Sigmoid colon (tissue), 7 donors: ENCODE measurements at places on chromosomes 16 and 17. TPM values are rescaled to one million over a fixed set of nuclear protein-coding genes. Genes with fewer than 3 reads are reported as not detected.

DNA sequence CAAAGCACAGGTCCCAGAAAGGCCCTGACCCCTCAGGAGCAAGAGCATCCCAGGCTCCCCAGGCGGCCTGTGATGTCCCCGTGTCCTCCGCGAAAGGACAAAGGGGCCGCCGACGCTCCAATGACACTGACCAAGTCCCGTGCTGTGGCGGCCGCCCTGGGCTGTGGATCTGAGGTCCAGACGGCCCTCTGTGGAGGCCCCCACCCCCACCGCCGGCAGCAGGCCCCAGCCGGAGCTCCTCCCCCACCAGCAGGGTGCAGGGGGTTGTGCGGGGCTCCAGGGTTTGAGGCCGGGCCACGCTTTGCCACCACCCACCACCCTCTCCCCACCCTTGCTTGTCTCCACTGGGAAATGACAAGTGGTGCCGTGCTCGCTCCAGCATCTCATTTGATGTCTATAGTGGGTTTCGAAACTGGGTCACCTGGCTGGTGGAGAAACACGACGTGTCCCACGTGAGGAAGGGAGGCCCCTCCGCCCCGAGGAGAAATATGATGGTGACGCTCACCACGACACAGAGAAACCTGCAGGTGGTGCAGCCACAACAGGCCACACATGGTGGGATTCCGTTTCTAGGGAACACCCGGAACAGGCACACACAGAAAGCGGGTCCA is 31.2 kb upstream of the ZNF469 start:
- DNase-seq, result peak; percentile 50

CCL7 gene
- total RNA-seq, result not detected

DNA sequence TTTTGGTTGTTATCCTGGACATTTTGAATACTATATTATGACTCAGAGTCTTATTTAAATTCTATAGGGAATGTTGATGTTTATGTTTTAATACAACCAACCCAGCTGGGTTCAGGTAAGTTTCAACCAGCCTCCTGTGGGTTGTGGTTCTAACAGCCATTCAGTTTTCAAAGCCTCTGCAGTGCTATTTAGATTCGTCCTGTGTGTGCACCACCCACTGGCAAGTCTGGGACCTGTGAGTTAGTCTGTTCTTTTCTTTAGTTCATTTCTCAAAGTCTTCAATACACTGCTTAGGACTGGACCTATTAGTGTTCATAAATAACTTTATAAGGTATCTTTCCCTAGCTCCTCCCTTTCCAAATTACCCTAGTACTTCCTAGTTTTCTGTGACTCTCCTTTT is 170.6 kb downstream of the TMEM132E start:
- peak; percentile 6 for DNase-seq

DNA sequence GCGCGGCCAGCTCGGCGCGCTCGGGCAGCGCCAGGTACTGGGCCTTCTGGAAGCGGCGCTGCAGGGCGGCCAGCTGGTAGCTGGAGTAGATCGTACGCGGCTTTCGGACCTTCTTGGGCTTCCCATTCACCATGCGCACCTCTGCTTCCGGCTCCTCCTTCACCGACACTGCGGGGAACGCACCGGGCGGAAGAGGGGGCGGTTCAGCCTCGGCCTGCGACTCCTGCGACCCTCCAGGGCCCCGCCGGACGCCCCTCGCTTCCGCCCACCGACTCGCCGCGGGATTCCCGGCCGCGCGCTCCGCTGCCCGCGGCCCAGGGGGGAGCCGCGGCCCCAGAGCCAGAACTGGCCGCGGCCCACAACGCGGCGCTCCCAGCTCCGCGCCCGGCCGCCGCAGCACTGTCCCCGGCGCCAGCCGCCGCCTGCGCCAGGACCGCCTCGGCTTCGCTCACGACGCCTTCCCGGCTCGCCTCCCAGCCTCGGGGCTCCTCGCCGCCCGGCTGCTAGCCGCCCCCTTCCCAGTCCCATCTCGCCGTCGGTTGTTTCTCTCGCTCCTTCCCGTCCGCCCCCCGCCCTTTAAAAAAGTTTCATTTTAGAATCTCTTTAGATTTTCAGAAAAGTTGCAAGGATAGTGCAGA is 1.5 kb downstream of the DLX3 start:
- DNase-seq, result no peak

GRCh38 chr17:36931697-36932382 is 5.4 kb upstream of the LHX1 start:
- no peak for DNase-seq

PMFBP1 gene
- 0.71 TPM for total RNA-seq

SDR42E2 gene
- total RNA-seq, result not detected

GRCh38 chr16:75248536-75249380 is 2.7 kb downstream of the BCAR1 start:
- DNase-seq, result no peak

GRCh38 chr17:33330877-33331276 is 37.8 kb upstream of the ASIC2 start:
- no peak for DNase-seq

DNA sequence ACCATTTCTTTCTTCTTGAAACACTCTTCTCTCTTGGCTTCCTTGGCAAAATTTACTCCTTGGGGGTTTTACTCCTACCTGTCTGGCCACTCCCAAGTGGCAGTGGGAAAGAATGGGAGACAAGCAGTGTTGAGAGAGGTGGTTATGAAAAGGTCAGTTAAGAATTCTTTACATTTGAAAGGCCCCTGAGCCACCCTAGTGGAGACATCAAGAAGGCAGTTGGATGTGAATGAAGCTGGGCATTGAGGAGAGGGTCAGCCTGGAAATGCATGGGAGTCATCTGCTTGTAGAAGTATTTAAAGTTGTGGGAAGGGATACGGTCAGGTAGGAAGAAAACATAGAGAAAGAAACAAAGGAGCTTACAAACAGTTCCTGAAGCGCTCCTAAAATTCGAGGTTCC is 42.3 kb upstream of the CCNF start:
- DNase-seq, result no peak

GRCh38 chr17:39867084-39867879 is 720 bp upstream of the ZPBP2 start:
- no peak for DNase-seq

DNA sequence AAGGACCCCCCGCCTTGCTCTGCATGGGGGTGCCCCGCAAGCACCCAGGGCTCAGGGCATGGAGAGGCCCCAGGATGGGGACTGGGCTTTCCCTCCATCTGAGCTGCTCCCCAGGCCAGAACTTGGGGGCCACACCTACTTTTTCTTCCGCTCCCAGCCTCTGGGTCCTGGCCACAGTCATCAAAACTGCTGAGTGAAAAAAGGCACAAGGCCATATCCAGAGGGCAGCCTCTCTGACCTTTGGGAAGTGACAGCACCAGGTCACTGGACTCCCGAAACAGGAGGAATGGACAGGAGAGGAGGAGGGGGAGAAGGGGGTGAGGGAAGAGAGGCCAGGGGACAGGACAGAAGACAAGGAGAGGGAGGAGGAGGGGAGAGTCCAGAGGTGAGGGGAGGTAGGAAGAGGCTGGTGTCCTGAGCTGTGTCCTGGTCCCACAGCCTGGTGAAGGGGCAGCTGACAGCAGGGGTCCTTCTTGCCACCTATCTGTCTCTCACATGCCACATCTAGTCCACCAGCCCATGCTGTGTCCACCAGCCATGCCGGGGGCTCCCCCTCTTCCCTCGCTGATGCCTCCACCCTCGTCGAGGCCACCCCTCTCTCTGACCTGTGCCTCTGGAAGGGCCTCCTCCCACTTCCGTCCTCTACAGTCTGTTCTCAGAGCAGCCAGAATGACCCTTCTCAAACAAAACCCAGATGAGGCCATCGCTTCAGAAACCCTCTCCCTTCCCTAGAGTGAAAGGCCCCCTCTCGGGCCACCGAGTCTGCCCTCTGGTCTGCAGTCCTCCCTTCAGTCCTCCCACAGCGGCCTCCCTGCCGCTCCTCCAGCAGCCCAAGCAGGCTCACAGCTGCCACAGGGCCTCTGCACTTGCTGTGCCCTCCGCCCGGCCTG is 73.9 kb upstream of the TOB1 start:
- DNase-seq, result peak; percentile 56

ERCC4 gene
- total RNA-seq, result 7.7 TPM

GRCh38 chr17:7392696-7393612 is 1.4 kb downstream of the PLSCR3 start:
- no peak for DNase-seq

DNA sequence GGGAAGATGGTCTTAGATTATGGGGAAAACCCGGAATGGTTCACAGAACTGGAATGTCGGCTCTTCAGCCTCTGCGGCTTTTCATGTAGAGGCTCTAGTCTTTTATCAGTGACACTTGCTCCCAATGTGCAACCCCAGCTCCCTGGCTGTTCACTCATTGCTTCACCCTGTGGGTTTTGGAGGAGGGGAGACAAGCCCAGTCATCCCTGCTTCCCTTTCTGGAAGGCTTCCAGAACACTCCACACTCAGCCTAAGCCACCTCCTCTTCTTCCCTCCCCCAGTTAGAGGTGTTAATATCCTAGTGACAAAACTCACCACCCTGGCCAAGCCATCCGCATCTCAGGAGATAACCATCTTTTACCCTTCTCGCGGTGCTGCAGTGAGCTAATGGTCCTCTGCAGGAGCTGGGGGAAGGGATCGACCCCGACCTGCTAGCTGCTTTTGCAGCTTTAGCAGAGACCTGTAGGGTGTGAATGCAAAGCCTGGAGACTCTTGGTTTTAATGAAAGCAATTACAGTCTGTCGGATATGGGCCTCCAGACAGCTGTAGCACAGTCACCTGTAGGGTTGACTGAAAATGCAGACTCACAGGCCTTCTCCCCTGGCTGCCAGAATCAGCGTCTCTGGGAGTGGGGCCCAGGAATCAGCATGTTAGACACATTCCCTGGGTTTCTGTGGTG is 24.3 kb upstream of the LASP1NB start:
- no peak for DNase-seq

GRCh38 chr16:50666658-50667496 is 14.2 kb downstream of the SNX20 start:
- DNase-seq, result no peak

DNA sequence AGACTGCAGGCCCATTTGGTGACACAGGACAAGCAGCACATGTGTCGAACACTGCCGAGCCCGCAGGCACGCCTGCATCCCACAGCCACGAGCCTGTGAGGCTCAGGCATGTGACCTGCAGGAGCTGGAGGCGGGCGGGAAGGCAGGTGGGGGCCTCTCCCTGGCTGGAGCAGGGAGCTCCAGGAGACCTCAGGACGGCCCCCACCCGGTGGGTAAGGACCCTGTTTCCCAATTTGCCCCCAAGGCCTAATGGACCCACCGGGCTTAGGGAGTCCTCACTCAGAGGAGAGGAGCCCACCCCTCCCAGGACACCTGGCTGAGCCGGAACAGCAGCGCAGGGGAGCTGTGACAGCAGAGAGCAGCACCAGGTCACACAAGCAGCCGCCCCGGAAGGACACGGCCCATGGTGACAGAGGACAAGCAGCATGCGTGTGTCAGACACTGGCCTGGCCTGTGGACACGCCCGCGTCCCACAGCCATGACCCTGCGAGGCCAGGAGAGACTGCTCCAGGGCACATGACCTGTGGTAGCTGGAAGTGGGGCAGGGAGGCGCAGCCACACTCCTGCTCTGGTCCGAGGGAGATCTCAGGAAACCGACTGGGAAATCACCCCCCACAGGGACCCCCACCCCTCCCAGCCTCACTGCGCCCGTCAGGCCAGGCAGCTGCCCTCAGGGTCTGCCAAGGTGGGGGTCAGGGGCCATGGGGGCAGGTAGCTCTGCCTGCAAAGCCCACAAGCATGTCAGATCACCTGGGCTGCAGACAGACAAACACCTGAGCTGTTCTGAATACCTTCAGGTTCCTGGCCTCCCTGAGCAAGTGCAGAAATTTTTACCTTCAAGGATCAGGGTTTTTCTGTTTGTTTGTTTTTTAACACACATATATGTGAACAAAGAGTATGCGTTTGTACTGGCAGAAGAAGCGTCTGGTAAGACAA is 2.4 kb downstream of the SPSB3 start:
- no peak for DNase-seq

- DNase-seq, result no peak
These were observed 846 bp downstream of the CPNE7 start for GRCh38 chr16:89576153-89577054.

- no peak for DNase-seq
These were observed 21.1 kb downstream of the NPTX1 start for GRCh38 chr17:80455336-80455710.

GRCh38 chr17:82243648-82244412 is 15.0 kb downstream of the SLC16A3 start:
- DNase-seq, result peak; percentile 53

- no peak for DNase-seq
These were observed 885.8 kb downstream of the KCNJ2 start for GRCh38 chr17:71055128-71055527.

AMFR gene
- 160 TPM for total RNA-seq

- no peak for DNase-seq
These were observed 14.7 kb downstream of the MPP2 start for GRCh38 chr17:43892647-43892952.

STAT5B gene
- total RNA-seq, result 93.5 TPM

DYNLRB2 gene
- not detected for total RNA-seq

GRCh38 chr16:15983898-15984297 is 34.5 kb downstream of the ABCC1 start:
- no peak for DNase-seq

VEZF1 gene
- 108 TPM for total RNA-seq

SPNS3 gene
- not detected for total RNA-seq

DNA sequence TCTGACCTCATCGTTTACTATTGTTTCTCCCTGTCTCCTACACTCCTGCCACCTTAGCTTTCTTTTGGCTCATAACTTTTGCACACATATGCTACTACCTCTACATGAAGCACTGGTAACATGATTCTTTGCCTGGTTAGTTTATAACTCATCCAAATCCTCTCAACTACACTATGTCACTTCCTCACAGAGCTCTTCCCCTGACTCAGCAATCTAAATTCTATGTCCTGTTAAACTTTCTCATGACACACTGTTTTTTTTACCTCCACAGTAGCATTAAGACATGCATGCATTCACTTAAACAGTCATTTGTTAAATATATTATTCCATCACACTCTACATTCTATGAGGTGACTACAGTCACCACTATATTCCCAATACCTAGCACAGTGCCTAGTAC is 19.7 kb downstream of the APPBP2 start:
- no peak for DNase-seq

DNA sequence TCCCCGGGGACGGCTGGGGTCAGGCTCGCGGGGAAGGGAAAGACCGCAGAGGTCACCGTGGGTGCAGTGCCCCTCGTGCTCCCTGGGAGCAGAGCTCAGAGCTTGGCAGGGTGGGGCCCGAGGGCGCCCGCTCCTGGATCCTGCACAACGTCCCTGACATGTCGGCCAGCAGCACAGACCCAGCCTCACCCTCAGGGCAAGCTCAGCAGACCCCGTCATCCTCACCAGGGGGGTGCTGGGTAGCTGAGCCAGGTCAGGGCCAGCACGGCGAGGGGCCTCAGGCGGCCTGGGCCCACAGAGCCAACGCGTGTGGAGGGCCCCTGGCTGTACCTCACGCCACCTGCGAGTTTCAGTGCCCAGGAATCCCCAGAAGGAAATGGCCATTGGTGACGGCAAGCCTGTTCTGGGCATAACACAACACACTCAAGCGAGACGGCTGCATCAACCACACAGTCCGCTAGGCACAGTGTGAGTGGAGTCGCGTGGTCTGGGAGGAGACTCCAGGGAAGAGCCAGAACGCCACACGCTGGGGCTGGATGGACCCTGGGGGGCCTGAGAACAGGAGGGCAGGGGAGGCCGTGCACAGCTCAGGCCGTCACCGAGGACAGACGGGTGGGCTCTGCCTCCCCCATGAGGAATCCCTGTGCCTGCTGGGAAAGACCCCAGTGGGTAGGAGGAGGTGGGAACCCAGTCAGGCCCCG is 60.3 kb downstream of the ZNF778 start:
- no peak for DNase-seq

- no peak for DNase-seq
These were observed 5.5 kb downstream of the OR4D1 start for GRCh38 chr17:58153671-58154070.

GRCh38 chr17:82984751-82985427 is 94.5 kb upstream of the METRNL start:
- no peak for DNase-seq

GRCh38 chr16:54954220-54954619 is 23.6 kb downstream of the IRX5 start:
- DNase-seq, result no peak
